Stimulated activated CD4-positive, alpha-beta T cell treated with anti-CD3 and anti-CD28 coated beads, TNF-alpha, amount 100 ng/mL, for 48 hours (primary cell): ENCODE measurements at places on chromosomes 16 and 17.

GRCh38 chr16:57025941-57026777 lies 36.8 kb downstream of the NLRC5 start:
- DNase-seq = no peak

GRCh38 chr17:17151541-17151940 lies 54.6 kb downstream of the PLD6 start:
- DNase-seq = no peak

- peak; percentile 10 for DNase-seq
Measured at GRCh38 chr16:79372503-79373184, 227.9 kb downstream of the MAF start.

- no peak for DNase-seq
Measured at GRCh38 chr17:9456330-9456729, 119.3 kb downstream of the STX8 start.

DNA sequence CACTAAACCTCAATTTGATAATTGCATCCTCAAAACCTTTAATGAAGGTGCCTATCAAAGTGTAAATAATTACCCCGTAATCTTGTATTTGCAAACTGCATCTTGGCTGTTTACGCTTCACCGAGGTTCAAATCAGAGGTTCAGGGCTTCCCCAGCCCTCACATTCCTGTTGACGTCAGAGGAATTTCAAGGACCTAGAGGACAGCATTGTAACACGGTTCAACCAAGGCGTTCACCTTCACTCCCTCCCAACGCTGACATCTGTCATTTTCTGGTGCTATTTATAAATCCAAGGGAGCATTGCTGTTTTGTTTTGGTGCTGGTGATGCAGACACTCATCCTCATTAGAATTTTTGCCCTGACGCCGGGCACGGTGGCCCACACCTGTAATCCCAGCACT lies 691.6 kb upstream of the RBFOX1 start:
- DNase-seq = no peak

DNA sequence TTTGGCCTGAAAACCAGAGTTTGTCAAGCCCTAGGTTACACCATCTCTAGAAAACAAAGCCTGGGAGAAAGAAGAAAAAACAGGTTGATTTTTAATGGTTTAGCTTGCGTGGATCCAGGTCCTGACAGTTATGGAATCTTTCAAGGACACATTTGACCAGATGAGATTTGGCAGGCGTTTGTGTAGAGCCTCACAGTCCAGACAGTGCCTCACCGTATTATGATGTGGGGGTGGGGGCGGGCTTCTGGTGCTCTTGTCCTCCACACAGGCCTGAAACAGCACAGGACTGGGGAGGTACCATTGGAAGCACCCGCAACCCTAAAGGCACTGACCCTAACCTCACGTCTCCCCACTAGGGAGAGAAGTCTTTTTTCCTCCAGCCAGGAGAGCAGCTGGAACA lies 19.6 kb downstream of the MVP start:
- no peak for DNase-seq

- no peak for DNase-seq
Measured at GRCh38 chr17:80871341-80871740, 120.3 kb upstream of the CHMP6 start.
